Fibroblast of lung (primary cell): ENCODE measurements at places on chromosomes 6 and 20. TPM values are rescaled to one million over a fixed set of nuclear protein-coding genes. Genes with fewer than 3 reads are reported as not detected.

TUBE1 gene
- 37.5 and 48.6 TPM in 2 replicates for total RNA-seq

ZNF335 gene
- 7.2 and 10.2 TPM in 2 replicates for total RNA-seq

PTCRA gene
- total RNA-seq = not detected in 2 replicates

ZKSCAN8 gene
- 16.2 and 21.6 TPM in 2 replicates for total RNA-seq

GGTLC1 gene
- not detected in 2 replicates for total RNA-seq

GABRR2 gene
- total RNA-seq = 0.17 and 0.26 TPM in 2 replicates

HDGFL1 gene
- not detected in 2 replicates for total RNA-seq

AIF1 gene
- not detected in 2 replicates for total RNA-seq

FILIP1 gene
- 0.33 and 0.77 TPM in 2 replicates for total RNA-seq

CD40 gene
- 2.3 and 3.1 TPM in 2 replicates for total RNA-seq
